ENCODE measurements at places on chromosomes 5 and 9.

GRCh38 chr5:169648725-169649310 is 11.7 kb downstream of the DOCK2 start:
- DNase-seq = no peak

- DNase-seq = no peak
Measured at GRCh38 chr9:36584620-36585460, 12.1 kb downstream of the MELK start.

DNA sequence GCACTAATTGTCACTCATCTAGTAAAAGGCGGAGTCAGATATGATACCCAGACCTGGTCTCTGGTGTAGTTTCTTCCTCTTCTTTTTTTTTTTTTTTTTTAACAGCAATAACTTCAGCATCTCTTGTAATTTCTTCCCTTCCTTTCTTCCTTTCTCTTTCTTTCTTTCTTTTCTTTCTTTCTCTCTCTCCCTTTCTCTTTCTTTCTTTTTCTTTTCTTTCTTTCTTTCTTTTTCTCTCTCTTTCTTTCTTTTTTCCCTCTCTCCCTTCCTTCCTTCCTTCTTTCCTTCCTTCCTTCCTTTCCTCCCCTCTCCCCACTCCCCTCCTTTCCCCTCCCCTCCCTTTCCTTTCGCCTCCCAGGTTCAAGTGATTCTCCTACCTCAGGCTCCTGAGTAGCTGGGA is 25.9 kb upstream of the GNPDA1 start:
- no peak for DNase-seq

GRCh38 chr5:31268686-31269085 is 75.2 kb downstream of the CDH6 start:
- no peak for DNase-seq

GRCh38 chr5:53366245-53366644 is 114.2 kb upstream of the FST start:
- no peak for DNase-seq

DNA sequence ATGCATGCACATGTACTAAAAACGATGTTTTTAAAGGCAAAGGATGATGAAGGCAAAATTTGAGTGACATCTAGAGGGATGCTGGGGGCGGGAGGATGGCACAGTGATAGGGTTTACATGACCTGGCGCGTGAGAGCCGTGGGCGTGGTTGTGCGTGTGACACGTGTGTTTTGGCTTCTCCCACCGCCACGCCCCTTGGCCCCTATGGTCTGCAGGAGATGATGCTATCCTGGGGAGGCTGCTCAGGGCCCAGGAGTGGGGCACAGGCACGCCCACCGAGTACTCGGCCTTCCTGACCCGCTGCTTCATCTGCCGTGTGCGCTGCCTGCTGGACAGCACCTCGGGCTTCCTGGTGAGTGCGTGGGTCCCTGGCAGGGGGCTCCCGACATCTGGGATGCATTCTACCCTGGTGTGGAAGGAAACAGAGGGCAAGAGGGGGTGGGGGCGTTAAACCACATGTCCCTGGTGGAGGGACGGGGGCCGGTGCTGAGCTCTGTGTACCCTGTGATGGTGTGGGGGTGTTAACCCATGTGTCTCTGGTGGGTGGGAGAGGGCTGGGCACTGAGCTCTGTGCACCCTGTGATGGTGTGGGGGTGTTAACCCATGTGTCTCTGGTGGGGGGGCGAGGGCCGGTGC is 19.2 kb upstream of the EXOC3 start:
- DNase-seq = no peak

DNA sequence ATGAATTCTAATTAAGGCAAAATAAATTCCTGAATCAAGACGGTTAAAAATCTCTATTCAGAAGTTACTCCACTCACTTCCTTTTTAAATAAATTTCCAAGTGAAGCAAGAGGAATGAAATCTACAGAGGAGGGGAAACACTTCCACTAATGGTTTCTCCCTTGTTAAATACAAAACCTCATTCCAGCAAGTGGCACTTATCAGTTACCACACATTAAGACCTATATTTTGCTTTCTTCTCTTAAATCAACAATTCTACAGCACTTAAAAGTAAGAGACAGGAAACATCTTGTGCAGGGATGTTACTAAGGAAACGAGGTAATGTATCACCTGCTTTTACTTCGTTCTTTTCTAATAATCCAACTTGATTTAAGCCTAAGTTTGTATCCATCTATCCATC is 172.6 kb downstream of the RAPGEF6 start:
- no peak for DNase-seq

GRCh38 chr5:95191330-95191729 is 93.6 kb downstream of the MCTP1 start:
- no peak for DNase-seq

Data from activated T-helper 9 cell treated with anti-CD3 and anti-CD28 coated beads, Interleukin-2, amount 50 U/mL, for 16 hours (primary cell).